T-cell (primary cell): ENCODE measurements at places on chromosomes 4 and X. TPM values are rescaled to one million over a fixed set of nuclear protein-coding genes. Genes with fewer than 3 reads are reported as not detected.

DNA sequence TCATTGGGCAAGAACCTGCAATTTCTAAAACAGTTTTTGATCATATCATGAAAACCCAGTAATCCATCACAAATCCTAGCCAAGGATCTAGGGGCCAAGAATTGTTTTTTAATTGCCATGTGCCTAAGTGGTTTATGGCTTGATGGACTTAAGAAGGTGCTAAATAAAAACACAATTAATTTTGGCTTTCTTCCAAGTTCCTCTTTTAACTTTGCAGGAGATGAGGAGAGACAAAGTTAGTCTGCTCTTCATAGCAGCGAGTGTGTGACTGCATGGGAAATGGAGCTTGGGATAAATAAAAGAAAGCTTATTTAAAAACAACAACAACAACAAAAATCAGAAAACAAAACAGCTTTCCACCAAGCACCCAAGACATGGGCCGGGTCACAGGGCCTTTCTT is 41.4 kb downstream of the ARHGEF9 start:
- no peaks in the 10 kb centered on the region for H3K36me3 ChIP-seq
- no peak overlapping the region for H3K27ac ChIP-seq
- no peak overlapping the region for H3K4me3 ChIP-seq

- H3K4me3 ChIP-seq: no peak overlapping the region
- no peaks in the 10 kb centered on the region for H3K27me3 ChIP-seq
- no peak for DNase-seq
- H3K36me3 ChIP-seq: no peaks in the 10 kb centered on the region
- H3K27ac ChIP-seq: no peak overlapping the region
Observed at GRCh38 chr4:57184378-57185029, 74.3 kb upstream of the IGFBP7 start.

DNA sequence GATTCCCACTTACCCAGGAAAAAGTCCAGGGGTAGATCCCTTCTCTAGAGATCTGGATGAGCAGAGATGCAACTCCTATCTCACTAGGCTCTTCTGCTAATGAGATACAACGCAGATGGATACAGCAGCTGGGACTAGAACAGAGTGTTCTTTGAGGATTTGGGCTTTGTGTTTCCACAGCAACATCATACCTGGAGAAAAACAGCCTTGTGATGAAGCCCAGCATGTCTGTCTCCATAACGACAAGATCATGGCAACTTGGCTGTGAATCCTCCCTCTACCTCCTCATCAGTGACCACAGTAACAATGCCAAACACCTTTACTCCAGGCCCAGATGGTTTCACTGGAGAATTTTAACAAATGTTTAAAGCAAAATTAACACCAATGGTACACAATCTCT is 80.1 kb downstream of the RCHY1 start:
- H3K4me1 ChIP-seq: no peaks in the 10 kb centered on the region
- DNase-seq: no peak
- H3K27me3 ChIP-seq: peaks cover 5% of the 10 kb centered on the region
- H3K27ac ChIP-seq: no peak overlapping the region
- no peaks in the 10 kb centered on the region for H3K36me3 ChIP-seq

Gene DUX4
- not detected for total RNA-seq

GRCh38 chr4:60724623-60725022 is 475.5 kb upstream of the ADGRL3 start:
- no peaks in the 10 kb centered on the region for H3K27me3 ChIP-seq
- H3K27ac ChIP-seq: no peak overlapping the region
- no peak overlapping the region for H3K4me3 ChIP-seq

Gene GPM6B
- total RNA-seq: not detected

Gene PF4V1
- total RNA-seq: not detected

GRCh38 chr4:158644760-158645159 is 26.9 kb downstream of the C4orf46 start:
- H3K36me3 ChIP-seq: no peaks in the 10 kb centered on the region
- H3K4me1 ChIP-seq: no peaks in the 10 kb centered on the region
- no peak overlapping the region for H3K4me3 ChIP-seq

- peaks cover 11% of the 10 kb centered on the region for H3K4me1 ChIP-seq
- no peak overlapping the region for H3K27ac ChIP-seq
- H3K36me3 ChIP-seq: no peaks in the 10 kb centered on the region
- no peak for DNase-seq
- H3K4me3 ChIP-seq: no peak overlapping the region
- H3K27me3 ChIP-seq: no peaks in the 10 kb centered on the region
Observed at GRCh38 chr4:38243388-38244053, 283.3 kb downstream of the PTTG2 start.

DNA sequence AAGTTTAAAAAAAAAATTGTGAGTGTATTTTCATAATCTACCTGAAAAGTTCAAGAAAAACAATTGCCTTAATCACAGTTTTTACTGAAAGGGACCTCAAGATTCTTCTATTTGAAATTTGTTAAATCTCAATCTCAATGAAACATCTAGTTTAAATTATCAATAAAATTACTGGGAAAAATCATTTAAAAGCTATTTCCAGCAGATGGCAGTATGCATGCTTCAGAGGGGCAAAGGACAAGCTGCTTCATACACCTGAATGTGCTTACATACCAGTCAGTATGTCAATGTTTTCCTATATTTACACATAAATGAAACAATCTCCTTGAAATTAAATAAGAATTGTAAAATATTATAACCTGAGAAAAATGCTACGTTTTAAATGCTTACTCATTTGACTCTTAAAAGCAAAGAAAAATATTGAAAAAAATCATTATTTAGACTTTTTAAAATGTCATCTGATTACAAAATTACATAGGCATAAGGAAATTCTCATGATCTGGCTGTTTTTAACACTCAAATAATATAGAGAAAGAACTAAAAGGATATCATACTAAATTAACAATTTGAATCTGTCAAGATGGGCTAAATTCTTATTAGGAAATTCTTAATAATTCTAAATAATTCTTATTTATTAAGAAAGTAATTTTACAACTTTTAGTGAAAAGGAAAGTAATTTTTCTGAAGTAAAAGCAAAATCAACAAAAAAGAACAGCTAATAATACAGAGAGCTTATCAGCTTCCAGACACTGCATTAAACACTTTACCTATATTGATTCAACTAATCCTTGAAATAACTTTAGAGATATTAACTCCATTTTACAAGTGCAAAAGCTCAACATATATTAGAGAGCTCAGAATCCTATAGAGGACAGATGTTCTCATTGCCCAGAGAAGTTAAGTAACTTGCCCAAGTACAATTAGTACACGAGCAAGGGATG is 242.1 kb downstream of the ADAMTS3 start:
- H3K4me3 ChIP-seq: no peak overlapping the region
- no peak for DNase-seq
- no peaks in the 10 kb centered on the region for H3K36me3 ChIP-seq
- no peaks in the 10 kb centered on the region for H3K27me3 ChIP-seq
- no peaks in the 10 kb centered on the region for H3K4me1 ChIP-seq

GRCh38 chrX:103464774-103465117 is 54.5 kb downstream of the RAB40A start:
- H3K4me3 ChIP-seq: peak overlapping the region; percentile 1
- no peaks in the 10 kb centered on the region for H3K27me3 ChIP-seq
- no peaks in the 10 kb centered on the region for H3K36me3 ChIP-seq
- DNase-seq: peak; percentile 76

GRCh38 chr4:26787461-26788340 is 72.9 kb upstream of the STIM2 start:
- no peaks in the 10 kb centered on the region for H3K36me3 ChIP-seq
- peak; percentile 13 for DNase-seq
- H3K4me3 ChIP-seq: no peak overlapping the region
- peaks cover 10% of the 10 kb centered on the region for H3K4me1 ChIP-seq

- H3K27ac ChIP-seq: no peak overlapping the region
- H3K4me1 ChIP-seq: peaks cover 23% of the 10 kb centered on the region
- no peak for DNase-seq
- H3K27me3 ChIP-seq: no peaks in the 10 kb centered on the region
Observed at GRCh38 chr4:173367946-173368345, 2.8 kb upstream of the SAP30 start.

GRCh38 chr4:142713282-142714030 is 132.6 kb downstream of the INPP4B start:
- H3K4me3 ChIP-seq: no peak overlapping the region
- H3K36me3 ChIP-seq: no peaks in the 10 kb centered on the region
- peak overlapping the region; percentile 30 for H3K27ac ChIP-seq
- H3K4me1 ChIP-seq: peaks cover 8% of the 10 kb centered on the region

Gene CT47B1
- total RNA-seq: not detected

Gene OTC
- not detected for total RNA-seq

DNA sequence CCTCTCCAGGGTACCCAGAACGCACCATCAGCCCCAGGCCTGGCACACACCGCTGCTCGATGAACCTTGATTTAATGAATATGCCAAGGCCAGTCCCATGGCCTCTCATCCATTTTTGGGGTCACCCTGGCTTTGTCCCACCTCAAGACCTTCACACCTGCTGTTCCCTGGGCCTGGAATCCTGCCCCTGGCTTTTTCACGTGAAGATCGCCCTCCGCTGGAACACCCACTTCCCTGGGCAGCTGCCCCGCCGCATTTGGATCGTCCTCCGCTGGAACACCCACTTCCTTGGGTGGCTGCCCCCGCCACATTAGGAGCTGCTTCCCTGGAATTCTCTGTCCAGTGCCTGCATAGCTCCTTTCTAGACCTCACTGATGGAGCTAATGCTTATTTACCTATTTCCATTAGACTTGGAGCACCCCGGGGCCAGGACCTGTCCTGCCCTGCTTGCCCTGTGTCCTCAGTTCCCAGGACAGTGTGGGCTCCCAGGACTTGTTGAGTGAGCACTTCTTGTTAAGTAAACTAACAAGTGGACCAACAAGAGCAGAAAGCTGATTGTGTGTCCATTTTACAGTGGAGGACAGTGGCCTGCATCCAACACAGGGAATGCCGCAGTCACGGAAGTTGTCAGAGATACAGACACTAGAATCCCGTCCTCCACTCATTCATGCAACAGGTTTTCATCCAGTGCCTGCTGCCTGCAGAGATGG is 12.5 kb downstream of the BLOC1S4 start:
- peaks cover 4% of the 10 kb centered on the region for H3K27me3 ChIP-seq
- H3K36me3 ChIP-seq: no peaks in the 10 kb centered on the region
- H3K4me3 ChIP-seq: no peak overlapping the region

Gene BMP15
- total RNA-seq: not detected

Gene KLF8
- total RNA-seq: 5.4 TPM

Gene TEX13B
- total RNA-seq: not detected

GRCh38 chr4:39698424-39699009 is 581 bp downstream of the UBE2K start:
- peak; percentile 9 for DNase-seq
- H3K36me3 ChIP-seq: peaks cover 5% of the 10 kb centered on the region
- peak overlapping the region; percentile 100 for H3K4me3 ChIP-seq
- peak overlapping the region; percentile 82 for H3K27ac ChIP-seq

GRCh38 chr4:13476915-13477314 is 7.2 kb downstream of the RAB28 start:
- DNase-seq: no peak
- no peak overlapping the region for H3K27ac ChIP-seq
- H3K4me1 ChIP-seq: no peaks in the 10 kb centered on the region
- no peaks in the 10 kb centered on the region for H3K27me3 ChIP-seq
- peaks cover 9% of the 10 kb centered on the region for H3K36me3 ChIP-seq
- no peak overlapping the region for H3K4me3 ChIP-seq

DNA sequence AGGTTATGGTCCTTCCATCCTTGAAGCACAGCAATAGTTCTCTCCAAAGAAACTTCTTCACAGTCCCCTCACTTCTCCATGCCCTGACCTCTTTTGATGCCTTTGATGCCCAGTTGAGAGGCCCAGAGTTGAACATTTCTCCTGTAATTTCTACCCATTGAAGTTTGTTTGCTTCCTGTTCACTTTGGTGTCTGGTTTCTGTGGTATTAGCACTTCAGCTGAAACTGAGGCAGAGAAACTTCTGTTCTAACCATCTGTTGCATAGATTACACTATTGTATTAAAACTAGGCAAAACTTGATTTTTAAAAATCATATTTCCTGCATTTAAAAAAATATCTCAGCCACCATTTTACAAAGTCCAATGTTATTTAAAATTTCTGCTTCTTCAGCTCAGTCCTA is 89.8 kb upstream of the ADGRG2 start:
- H3K27ac ChIP-seq: no peak overlapping the region
- no peak overlapping the region for H3K4me3 ChIP-seq
- peaks cover 6% of the 10 kb centered on the region for H3K4me1 ChIP-seq
- H3K36me3 ChIP-seq: no peaks in the 10 kb centered on the region

GRCh38 chrX:40968180-40968579 is 117.1 kb upstream of the USP9X start:
- no peaks in the 10 kb centered on the region for H3K27me3 ChIP-seq
- no peaks in the 10 kb centered on the region for H3K4me1 ChIP-seq
- H3K4me3 ChIP-seq: no peak overlapping the region
- no peak for DNase-seq

GRCh38 chr4:175891231-175891630 is 79.2 kb upstream of the GPM6A start:
- no peak for DNase-seq
- no peaks in the 10 kb centered on the region for H3K27me3 ChIP-seq
- no peak overlapping the region for H3K4me3 ChIP-seq
- no peaks in the 10 kb centered on the region for H3K36me3 ChIP-seq

DNA sequence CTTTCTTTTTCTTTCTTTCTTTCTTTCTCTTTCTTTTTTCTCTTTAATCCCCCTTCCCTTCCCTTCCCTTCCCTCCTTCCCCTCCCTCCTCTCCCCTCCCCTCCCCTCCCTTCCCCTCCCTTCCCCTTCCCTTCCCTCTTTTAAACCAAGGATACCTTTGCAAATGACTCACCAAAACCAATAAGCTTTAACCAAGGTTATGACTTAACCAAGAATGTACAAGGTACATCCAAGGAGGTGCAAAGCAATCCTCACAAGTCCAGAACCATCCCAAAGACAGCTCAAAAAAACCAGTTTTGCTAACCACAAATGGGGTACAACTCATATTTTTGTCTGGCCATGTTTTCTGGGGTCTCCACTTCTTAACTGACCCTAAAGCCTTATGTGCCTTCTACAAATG is 174.7 kb upstream of the PPP1R2C start:
- no peaks in the 10 kb centered on the region for H3K36me3 ChIP-seq
- no peaks in the 10 kb centered on the region for H3K4me1 ChIP-seq
- H3K4me3 ChIP-seq: no peak overlapping the region

Gene UCP1
- total RNA-seq: not detected

Gene CENPVL1
- total RNA-seq: not detected

- no peak for DNase-seq
- no peaks in the 10 kb centered on the region for H3K36me3 ChIP-seq
- no peak overlapping the region for H3K4me3 ChIP-seq
- H3K27me3 ChIP-seq: no peaks in the 10 kb centered on the region
- H3K4me1 ChIP-seq: no peaks in the 10 kb centered on the region
Observed at GRCh38 chr4:40333921-40334352, 1.2 kb upstream of the CHRNA9 start.

GRCh38 chr4:177671845-177672244 is 229.6 kb upstream of the AGA start:
- H3K36me3 ChIP-seq: no peaks in the 10 kb centered on the region
- H3K4me3 ChIP-seq: no peak overlapping the region
- DNase-seq: no peak
- no peaks in the 10 kb centered on the region for H3K4me1 ChIP-seq
- H3K27me3 ChIP-seq: no peaks in the 10 kb centered on the region

DNA sequence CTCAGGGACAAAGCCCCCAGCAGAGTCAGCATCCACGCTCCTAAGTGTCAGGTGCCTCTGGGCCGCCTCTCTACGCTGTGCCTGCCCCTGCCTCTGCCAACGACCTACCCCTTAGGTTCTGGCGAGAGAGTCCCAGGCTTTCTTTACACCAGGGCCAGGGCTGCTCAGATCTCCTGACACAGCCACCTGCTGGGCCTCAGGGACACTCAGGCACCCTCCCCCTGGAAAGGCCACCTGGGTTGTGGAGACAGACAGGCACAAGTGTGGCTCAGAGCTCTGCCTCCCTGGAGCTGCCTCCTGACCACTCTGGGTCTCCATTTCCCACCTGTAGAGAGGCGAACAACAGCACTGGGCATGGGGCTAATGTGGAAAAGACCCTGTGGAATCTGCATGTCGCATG is 90.0 kb upstream of the ADRA2C start:
- no peak overlapping the region for H3K27ac ChIP-seq
- no peaks in the 10 kb centered on the region for H3K27me3 ChIP-seq
